ENCODE measurements at places on chromosomes 2 and 18.

DNA sequence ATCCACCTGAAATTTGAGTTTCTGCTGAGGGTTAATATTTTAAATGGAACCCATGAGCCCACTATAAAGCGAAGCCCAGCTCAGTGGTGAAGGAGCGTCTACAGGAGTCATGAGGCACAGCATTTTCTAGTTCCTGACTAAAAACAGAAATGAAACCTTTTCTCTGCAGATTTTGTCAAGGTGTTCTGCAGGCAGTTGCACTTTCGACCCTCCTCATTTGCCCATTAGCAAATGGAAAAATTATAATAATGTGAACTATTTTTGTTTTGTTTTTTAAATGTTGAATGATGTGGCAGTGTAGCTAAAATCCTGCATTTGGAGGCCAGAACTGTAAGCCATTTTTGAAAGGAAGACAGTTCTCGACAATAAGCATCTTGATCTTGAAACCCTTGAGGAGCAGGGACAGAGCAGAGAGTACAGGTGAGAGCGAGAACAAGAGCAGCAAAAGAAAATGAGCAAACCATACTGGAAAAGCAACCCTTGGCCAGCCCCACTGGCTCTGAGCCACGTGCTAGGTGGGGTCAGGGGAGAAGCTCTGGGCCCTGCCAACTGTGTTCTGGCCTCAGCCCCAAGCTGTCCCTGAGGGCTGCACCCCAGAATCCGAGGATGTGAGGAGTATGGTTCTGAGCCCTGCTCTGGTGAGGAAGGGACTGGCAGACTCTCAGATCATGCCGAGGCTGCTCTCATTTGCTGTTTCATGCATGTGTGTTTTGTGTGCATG lies 26.4 kb upstream of the COPS8 start:
- no peak for DNase-seq

GRCh38 chr2:205496370-205496769 lies 185.9 kb upstream of the NRP2 start:
- DNase-seq: no peak

GRCh38 chr18:76056471-76057110 lies 438.5 kb downstream of the ZNF516 start:
- peak; percentile 91 for DNase-seq

DNA sequence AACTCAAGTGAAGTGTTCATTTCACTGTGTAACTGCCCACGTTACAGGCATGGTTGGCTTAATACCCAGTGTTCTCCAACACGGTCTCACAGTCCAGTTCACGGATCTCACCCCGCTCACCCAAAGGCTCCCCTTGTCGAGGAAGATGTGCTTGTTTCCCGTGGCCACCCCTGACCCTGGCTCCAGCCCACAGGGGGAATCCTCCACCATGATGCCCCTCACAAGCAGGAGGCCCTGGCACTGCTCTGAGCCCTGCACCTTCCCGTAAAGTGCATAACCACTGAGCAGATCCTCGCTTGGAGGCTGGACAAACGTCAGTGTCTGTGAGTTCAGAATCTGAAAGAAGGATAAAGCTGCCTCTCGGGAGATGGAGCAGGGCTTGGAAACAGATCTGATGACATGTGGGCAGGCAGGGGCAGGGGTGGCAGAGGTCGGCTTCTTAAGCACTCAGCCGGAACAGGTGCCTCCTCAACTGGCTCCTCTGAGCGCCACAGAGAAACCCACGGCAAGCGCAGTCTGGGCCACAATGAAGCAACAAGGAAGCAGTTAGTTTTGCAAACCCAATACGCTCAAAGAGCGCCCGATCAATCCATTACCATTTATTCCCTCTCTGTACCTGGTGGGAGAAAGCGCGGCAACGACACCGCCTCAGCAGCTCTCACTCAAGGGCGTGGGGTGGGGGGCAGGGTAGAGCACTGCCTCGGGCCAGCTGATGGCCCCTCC lies 17.6 kb downstream of the HDAC4 start:
- DNase-seq: peak; percentile 70

DNA sequence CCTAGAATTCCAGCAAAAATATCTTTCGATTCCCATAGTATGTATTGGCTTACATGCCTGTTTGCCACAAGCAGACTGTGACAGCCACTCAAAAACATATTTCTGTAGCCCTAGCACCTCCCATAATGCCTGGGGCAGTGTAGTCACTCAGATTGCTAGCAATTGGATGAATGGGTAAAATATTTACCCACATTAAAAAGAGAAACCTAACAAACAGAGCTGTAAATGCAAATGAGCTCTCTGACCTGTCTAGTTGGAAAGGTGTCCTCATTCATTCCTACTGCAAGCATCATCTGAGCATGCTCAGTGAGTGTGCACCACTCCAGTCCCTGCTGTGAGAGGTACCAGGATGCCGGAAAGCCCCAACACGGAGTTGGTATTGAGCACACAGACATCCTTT lies 234.0 kb upstream of the RAB12 start:
- DNase-seq: no peak

All from posterior vena cava (tissue), 2 donors.